ENCODE measurements at places on chromosomes 11 and 22.

GRCh38 chr11:85695546-85695945 lies 9.6 kb upstream of the CCDC89 start:
- DNase-seq: no peak

DNA sequence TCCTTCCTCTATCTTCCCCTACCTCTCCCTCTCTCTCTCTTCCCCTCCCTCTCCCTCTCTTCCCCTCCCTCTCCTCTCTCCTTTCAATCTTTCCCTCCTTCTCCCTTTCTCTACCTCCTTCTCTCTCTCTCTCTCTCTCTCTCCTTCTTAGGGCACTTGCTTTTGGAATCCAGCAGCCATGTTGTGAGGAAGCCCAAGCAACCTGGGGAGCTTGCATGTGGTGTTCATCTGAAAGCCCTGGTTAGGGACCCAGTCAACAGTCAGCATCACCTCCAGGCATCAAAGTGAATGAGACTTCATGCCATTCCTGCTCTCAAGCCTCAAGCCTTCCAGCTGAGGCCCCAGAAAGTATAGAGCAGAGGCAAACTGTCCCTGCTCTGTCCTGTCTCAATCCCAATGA lies 65.6 kb upstream of the SHISAL1 start:
- DNase-seq: no peak

- peak; percentile 43 for DNase-seq
Measured at GRCh38 chr11:2929531-2929949, 320 bp upstream of the PHLDA2 start.

DNA sequence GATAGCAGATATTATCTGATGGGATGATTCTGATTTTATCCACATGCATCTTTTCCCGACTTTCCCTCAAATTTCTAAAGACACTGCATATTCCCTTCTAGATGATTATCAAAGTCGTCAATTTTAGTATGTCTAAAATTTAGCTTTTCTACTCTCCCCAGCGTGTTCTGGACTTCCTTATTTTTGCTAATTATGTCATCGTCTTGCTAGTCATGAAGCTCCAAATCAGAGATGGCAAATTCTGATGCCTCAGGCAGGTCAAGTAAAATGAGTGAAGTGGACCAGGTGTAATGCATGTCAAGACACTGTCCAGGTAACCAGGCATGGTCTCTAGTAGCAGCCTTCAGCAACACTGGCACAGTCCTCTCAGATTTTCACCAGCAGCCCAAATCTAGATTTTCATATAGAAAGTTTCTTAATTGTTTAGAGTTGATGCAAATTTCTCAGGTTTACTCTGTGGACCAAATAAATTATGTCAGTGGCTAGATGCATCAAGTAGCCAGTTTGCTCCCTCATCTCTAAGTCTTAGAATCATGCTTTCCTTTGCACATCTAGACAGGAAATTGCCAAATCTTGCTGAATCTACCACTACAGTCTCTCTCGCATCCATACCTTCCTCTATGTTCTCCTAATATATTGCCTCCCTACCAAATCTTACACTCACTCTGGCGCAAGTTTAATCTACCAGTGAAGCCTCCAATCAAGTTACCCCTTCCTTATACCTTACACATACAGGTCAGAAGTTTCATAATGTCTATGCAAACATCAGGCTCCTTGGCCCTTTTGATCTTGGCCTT lies 10.6 kb downstream of the HSD17B12 start:
- DNase-seq: no peak

DNA sequence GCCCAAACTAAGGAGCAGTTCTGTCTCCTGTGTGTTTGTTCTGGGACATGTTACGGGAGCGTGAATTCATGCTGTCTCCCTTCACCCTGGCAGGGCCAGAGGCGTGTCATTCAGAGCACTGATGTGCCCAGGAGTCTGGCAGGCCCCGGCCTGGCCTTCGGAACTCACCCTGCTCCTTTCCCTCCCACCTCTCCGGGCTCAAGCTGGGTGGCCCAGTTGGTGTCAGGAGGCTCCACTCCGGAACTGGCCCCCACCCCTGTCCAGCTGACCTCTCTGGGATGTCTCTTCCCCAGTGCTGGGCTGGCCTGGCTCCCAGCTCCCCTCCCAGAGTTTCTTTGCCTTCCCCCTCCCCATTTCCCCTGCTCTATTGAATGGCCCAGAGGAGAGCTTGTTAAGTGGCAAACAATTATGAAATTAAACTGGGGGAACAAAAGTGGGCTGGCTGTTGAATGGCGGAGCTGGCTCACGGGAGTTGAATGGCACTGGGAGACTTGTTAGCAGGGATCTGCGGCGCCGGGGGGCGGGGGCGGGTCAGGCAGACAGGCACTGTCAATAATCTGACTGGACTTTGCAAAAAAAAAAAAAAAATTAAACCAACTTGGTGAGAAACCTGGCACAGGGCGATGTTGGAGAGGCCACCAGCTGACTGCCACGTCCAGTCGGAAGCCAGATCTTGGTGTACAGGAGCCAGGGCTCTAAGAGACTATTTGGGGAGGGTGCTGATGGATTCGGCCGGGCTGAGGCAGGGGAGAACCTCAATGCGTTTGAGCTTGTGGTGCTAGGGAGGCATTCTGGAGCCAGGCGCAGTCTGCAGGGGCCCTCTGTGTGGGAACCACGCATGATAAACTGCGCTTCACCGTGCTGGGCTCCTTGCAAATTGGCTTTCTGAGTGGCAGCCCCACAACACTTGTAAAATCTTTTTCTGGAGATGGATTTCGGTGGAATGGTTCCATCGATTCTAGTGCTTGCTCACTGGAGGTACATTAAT lies 1.3 kb downstream of the MPPED1 start:
- no peak for DNase-seq

- no peak for DNase-seq
Measured at GRCh38 chr22:37547251-37547741, 13.0 kb upstream of the CDC42EP1 start.

DNA sequence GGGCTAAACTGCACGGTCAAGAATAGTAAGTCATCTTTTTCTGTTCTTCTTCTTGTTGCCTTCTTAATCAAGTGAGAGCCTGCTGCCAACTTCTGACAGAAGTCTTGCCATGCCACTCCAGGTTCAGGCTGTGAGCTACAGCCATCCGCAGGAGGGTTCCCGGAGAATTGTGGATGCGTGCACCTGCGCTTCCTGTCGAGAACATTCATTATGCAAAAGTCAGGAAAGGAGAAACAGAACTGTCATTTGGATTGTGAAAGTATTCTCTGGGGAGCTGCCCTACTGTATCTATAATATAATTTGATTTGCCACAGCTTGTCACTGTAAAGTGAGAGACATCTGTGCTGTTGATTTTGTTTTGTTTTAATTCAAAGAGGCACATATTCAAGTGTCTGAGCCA lies 12.3 kb downstream of the IL17RA start:
- no peak for DNase-seq

DNA sequence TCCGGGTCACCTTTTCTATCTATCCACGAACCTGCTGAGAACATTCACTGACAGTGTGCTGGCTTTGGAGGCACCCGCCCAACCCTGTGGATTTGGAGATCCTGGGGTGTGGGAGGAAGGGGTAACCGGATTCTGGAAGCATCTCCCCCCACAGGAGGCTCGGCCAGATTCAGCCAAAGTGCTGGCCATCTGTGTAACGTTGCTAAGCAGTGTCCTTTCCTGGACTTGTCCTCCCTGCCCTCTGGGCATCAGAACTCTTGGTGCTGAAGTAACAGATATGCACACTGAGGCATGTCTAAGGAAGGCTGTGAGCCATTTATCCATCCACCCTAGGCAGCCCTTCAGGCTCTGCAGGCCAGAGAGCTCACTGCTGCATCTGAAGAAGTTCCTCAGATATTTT lies 85.7 kb downstream of the SNX19 start:
- DNase-seq: no peak

GRCh38 chr11:94851864-94852636 lies 83.9 kb downstream of the AMOTL1 start:
- no peak for DNase-seq

GRCh38 chr11:12801976-12802375 lies 127.8 kb downstream of the TEAD1 start:
- DNase-seq: no peak

- no peak for DNase-seq
Measured at GRCh38 chr11:118703563-118704106, 24.2 kb upstream of the TREH start.

DNA sequence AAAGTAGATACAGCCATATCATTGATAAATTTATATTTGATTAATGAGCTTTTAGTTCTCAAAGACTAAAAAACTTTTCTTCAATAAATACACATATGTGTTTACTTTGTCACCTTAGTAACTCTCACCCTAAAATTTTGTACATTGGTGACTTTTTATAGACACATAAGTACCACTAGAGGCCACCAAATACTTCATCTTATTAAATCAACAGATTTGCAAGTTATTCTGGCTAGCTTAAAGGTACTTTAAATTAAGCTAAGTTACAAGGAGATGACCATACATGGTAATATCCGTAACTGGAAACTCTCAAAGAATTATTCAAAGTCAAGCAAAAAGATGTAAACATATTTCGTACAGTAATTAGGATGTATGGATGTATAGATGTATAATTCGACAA lies 112.2 kb downstream of the SBF2 start:
- DNase-seq: no peak

DNA sequence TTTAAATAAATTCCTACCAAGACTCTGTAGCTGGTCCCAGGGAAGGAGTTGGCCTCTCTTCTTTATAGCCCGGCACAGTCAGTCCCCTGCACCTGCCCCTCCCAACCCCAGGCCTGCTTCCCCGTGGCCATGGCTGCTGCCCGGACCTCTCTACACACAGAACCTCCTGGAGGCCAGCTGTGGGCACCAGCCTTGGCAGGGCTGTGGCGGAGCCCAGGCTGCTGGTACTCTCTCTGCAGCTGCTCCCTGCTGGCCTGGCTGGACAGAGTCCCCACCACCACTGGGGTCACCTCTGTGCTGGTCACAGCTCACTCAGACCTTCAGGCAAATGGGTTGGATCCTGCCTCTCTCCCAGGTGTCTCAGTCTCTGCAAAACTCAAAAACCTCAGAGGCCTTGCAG lies 69.3 kb downstream of the LRP5 start:
- DNase-seq: no peak

DNA sequence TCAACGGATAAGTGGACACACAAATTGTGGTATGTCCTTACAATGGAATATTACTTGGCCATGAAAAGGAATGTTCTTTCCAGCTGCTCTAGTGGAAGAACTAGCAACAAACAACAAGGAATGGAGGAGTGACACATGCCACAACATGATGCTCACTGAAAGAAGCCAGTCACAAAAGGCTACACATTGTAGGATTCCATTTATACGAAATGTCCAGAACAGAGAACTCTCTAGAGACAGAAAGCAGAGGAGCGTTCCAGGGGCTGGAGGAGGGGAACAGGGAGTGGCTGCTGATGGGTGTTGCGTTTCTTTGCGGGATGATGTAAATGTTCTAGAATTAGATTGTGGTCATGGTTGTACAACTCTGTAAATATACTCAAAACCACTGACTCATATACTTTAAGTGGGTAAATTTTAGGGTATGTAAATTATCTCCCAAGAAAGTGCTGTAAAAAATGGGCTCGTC lies 32.4 kb upstream of the PDGFB start:
- no peak for DNase-seq

- DNase-seq: no peak
Measured at GRCh38 chr11:13269775-13270174, 7.8 kb upstream of the BMAL1 start.

DNA sequence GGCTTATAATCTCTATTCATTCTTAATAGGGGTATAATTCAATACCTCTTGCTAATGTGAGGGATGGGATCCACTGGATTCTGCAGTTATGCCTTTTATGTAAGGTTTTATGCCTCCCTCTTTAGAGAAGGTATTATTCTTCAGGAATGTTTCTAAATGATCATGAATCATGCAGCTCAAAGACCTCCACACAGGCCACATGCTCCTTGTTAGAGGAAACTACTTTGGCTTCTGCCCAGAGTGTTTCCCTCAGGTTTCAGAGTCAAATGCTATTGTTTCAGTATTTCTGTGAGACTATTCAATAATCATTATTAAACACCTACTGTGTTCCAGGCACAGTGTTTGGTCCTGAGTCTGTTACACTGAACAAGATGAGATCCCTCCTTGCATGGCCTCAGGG lies 115.9 kb downstream of the RAB38 start:
- no peak for DNase-seq

GRCh38 chr22:26643418-26644100 lies 13.8 kb upstream of the MIAT start:
- peak; percentile 32 for DNase-seq

GRCh38 chr11:67120456-67120855 lies 1.4 kb downstream of the KDM2A start:
- no peak for DNase-seq

GRCh38 chr11:49221112-49221511 lies 12.7 kb upstream of the FOLH1 start:
- no peak for DNase-seq

GRCh38 chr11:70029861-70030380 lies 48.2 kb upstream of the ANO1 start:
- DNase-seq: no peak

- no peak for DNase-seq
Measured at GRCh38 chr11:86440843-86441242, 66.2 kb downstream of the CCDC81 start.

DNA sequence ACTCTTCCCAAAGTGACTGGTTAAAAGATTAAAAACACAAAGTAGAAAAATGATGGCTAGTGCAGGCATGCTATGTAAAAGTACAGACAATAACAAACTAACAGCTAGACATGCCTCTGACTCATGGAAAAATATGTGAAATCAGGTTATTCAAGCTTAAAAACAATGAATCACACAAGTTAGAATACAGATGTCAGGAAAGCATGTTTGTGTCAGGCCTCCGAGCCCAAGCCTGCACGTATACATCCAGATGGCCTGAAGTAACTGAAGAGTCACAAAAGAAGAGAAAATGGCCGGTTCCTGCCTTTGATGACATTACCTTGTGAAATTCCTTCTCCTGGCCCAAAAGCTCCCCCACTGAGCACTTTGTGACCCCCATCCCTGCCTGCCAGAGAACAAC lies 110.1 kb downstream of the NOX4 start:
- no peak for DNase-seq

DNA sequence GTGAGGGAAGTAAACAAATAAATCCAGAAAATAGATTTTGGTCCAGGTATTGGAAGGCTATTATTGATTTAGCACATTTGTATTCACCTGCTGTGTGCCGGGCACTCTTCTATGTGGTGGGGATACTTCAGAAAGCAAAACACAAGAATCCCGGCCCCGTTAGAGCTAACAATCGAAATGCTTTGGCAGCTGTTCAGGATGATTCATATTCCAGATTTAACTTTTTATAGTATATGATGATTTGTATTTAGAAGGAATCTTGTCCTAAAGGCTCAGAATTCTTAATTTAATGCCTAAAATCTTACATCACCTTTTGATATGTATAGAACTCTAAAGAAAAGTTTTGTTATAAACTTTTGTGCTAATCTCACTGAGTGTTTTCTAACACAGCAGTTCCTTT lies 28.0 kb downstream of the ZC3H12C start:
- no peak for DNase-seq

DNA sequence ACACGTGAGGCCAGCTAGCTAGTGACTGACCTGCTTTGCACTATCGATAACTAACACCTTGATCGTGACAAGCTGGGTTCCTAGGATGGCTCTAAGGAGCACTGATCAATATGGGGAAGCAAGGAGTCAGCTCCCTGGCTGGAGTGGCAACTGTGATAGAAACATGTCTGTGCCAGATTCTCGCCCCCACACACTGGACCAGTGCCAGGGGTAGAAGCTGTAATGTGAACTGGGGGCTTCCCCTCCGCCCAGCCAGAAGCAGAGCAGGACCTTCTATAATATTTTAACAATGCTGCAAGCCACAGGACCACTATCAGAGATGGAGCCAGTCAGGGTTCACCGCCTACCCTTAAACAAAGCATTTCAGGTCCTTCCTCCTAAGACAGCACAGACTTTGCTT lies 96.5 kb downstream of the DSCAML1 start:
- no peak for DNase-seq

GRCh38 chr11:33869481-33870422 lies 22.1 kb downstream of the LMO2 start:
- DNase-seq: peak; percentile 22

- peak; percentile 37 for DNase-seq
Measured at GRCh38 chr11:111777094-111778046, 11.2 kb upstream of the PPP2R1B start.

All from CD4-positive, alpha-beta T cell treated with Interleukin-6 for 4 hours (primary cell).